Hair follicular keratinocyte (primary cell): ENCODE measurements at places on chromosomes 12 and 14. TPM values are rescaled to one million over a fixed set of nuclear protein-coding genes. Genes with fewer than 3 reads are reported as not detected.

Gene DIO3
- not detected in 2 replicates for total RNA-seq

Gene HOXC6
- total RNA-seq = 0.72 and 0.78 TPM in 2 replicates

Gene PTPN6
- 20.9 and 24.3 TPM in 2 replicates for total RNA-seq

Gene KRT6B
- total RNA-seq = 883 and 1,696 TPM in 2 replicates

Gene TMEM63C
- 0.08 and 1.9 TPM in 2 replicates for total RNA-seq

Gene ITGA7
- total RNA-seq = 0.08 TPM in 2 replicates

Gene SMCO2
- 0.31 TPM in 1 of 2 replicates, not detected in the other for total RNA-seq

Gene VWF
- total RNA-seq = not detected in 2 replicates

Gene MPHOSPH9
- 15.0 and 28.2 TPM in 2 replicates for total RNA-seq

Gene MED13L
- 22.7 and 37.6 TPM in 2 replicates for total RNA-seq

Gene FLVCR2
- total RNA-seq = 1.1 TPM in 1 of 2 replicates, not detected in the other

Gene IGF1
- not detected in 2 replicates for total RNA-seq

Gene IKZF4
- total RNA-seq = 0.94 and 2.2 TPM in 2 replicates

Gene NAV3
- 23.9 and 28.6 TPM in 2 replicates for total RNA-seq

Gene C12orf57
- total RNA-seq = 146 and 147 TPM in 2 replicates

Gene SLCO1B1
- total RNA-seq = not detected in 2 replicates

Gene ARHGAP9
- total RNA-seq = not detected in 2 replicates

Gene GLIPR1
- total RNA-seq = 3.4 and 7.4 TPM in 2 replicates

Gene FZD10
- 0.04 and 0.16 TPM in 2 replicates for total RNA-seq

Gene DNAJC22
- total RNA-seq = 0.11 TPM in 1 of 2 replicates, not detected in the other

Gene IL31
- not detected in 2 replicates for total RNA-seq

Gene ANKRD33
- not detected in 2 replicates for total RNA-seq

Gene TRAF3
- 15.1 and 16.4 TPM in 2 replicates for total RNA-seq

Gene SLC10A1
- not detected in 2 replicates for total RNA-seq

Gene DHRS2
- total RNA-seq = 0.31 TPM in 1 of 2 replicates, not detected in the other

Gene SCYL2
- 23.2 and 27.3 TPM in 2 replicates for total RNA-seq

Gene OR6C70
- total RNA-seq = not detected in 2 replicates

Gene ASB2
- not detected in 2 replicates for total RNA-seq
